ENCODE measurements at places on chromosomes 13 and 19.
A peak's percentile ranks its signal among the peaks of the same experiment; 100 is the strongest.

- DNase-seq, result peak; percentile 66
Measured at GRCh38 chr13:101576455-101576854, 124.0 kb downstream of the ITGBL1 start.

DNA sequence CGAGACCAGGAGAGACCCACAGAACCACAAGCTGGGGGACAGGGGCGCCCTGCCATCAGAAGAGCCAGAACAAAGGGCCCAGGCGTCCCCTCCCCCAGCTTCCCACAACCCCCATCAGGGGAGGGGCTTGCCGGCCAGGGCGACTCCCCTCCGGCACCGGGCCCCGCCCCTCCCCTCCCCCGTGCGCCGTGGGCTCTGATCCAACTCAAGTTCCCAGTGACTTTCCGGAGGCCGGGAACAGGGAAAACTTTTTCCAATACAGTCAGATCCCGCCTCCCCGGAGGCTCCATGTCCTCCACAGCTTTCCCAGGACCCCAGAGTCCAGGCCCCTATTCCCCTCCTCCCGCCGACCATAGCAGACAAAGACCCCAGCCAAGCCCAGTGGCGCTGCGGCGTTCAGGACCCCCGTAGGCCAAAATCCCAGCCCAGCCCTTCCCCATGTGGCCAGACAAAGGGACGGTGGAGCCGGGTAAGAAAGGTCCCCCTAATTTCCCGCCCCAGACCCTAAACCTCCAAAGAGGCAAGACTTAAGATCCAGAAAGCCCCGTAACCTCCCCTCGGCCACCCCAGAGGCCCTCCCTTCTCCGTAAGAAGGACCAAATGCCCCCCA is 673 bp downstream of the TEAD2 start:
- DNase-seq, result peak; percentile 33

GRCh38 chr19:10854350-10855089 is 6.3 kb downstream of the C19orf38 start:
- DNase-seq, result no peak

DNA sequence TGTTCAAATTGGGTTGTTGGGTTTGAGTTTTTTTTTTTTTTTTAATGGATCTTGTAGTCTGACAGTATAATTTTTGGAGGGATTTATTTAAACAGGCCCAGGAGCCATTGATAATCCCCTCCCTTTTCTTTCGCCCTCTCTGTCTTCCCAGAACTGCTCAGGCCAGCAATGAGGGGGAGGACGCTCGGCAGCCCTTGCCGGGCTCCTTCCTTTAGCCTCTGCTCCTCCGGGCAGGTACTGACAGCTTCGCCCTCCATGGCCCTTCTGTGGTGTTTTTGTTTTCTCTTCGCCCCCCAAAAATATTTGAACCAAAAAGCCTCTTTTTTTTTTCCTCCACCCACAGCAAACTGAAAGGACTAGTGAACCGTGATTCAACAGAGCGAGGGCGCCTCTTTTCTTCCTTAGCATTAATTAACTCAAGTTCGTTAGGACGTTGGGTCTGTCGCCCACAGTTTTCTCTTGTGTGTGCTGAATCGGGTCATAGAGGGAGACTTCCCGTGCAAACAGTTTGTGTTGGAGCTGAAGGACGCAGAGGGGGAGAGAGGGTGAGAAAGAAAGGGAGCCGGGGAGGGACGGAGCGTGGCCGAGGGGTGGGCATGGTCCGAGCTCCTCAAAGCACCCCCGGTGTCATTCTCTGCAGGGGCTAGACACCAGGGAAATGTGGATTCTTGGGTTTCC is 21.5 kb downstream of the NFIX start:
- no peak for DNase-seq

DNA sequence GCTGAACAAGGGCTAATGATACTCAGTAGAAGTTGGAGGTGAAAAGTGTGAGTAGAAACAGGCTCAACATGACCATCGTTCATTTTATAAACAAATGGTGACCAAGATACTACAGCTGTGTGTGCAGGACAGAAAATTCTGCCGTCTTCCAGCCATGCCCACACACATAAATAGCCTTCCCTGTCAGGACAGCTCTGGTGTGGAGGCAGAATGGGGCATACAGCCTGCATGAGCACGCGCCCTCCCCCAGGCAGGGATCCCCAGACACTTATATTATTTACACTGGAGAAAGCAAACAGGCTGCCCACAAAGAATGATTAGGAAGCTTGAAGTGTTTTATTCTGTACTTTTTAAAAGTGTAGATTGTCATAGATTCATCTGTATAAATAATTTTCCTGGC is 20.4 kb downstream of the GJA3 start:
- peak; percentile 48 for DNase-seq

DNA sequence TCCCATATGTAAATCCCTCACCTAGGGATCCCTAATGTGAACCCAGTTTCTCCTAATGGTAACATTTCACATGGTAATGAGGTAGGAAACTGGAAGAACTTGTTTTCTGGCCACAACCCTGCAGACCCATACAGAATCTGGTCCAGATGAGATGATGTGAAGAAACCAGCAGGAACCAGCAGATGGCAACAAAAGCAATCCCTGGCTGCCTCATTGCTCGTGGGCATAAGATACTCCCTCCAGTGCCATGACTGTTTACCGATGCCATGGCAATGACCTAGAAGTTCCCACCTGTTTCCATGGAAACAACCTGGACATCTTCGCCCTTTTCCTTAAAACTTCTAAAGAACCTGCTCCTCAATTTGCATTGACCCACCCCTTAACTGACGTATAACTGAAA is 1.4 kb upstream of the CD209 start:
- peak; percentile 75 for DNase-seq

Data from DMS53 (cell line).